ENCODE measurements at places on chromosomes 13 and 19.

DNA sequence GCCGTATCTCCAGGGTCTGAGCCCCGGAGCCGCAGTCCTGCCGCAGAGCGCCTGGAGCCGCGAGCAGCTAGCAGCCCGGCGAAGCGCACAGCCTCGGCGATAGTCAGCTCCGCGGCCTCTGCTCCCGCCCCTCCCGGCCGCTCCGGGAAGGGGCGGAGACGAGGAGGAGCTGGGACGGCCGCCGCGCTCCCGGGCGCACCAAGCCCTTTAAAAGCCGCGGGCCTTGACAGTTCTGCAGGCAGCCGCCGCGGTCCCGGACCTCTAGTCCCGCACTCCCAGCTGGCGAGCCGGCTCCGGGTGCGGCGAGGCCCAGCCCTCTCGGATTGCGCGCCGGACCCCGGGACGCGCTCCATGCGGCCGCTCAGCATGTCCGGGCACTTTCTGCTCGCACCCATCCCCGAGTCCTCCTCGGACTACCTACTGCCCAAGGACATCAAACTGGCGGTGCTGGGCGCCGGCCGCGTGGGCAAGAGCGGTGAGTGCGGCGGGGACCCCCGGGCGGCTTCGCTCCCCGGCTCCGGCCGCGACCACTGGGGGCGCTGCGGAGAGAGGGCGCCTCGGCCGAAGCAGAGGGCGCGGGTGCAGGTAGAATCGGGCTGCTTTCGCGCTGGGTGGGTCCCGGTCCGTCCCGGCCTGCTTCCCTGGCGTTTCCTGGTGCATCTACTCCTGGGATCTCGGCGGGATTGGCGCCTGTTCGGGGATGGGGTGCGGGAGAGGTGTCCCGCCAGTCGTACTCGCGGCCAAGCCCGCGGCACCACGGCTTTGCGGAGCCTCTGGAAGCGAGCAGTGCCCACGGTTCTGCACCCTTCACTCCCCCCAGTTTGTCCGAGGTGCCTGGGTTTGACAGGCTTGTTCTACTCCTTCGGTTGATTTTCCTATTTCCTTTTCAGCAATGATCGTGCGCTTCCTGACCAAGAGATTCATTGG, at the start of gene RASL11A:
RASL11A (plus strand) TSS at position 237 of the 927 bp plus-strand sequence; CDS start at position 352, 115 bp downstream.
- DNase-seq: no peak

DNA sequence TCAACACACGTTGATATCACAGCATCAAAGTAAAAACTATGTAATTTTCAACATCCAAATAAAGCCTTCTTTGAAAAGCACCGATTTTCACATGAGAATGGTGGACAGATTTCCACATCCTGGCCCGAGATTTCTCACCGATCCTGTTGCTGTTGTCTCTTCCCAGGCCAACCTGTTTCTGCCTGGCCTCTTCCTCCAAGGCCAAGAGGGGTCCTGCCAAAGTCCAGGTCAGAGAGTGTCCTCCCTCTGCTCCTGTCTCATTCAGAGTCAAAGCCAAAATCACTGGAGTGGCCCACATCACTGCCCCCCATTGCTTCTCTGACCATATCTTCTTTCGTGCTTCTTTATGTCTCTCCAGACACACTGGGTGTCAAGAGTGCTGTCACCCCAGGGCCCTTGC, 49.5 kb downstream of the CHST8 start:
- DNase-seq: no peak

DNA sequence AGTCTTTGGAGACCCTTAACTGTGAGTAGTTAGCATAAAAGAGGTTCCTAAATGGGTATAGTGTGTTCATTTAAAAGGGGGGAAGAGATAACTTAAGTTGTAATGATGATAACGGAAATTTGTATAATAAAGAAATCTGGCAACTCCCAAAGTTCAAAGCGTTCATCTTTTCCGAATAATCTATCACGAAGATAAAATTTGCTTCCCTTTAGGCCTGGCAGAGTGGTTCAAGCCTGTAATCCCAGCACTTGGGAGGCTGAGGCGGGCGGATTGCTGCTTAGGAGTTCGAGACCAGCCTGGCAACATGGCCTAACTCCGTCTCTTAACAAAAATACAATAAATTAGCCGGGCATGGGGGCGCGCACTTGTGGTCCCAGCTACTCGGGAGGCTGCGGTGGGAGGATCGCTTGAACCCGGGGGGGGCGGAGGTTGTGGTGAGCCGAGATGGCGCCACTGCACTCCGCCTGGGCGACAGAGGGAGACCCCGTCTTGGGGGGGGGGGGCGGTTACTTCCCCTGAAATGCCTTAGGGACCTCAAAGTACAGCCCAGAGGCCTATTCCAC, 934 bp downstream of the N4BP2L2 start:
- no peak for DNase-seq

DNA sequence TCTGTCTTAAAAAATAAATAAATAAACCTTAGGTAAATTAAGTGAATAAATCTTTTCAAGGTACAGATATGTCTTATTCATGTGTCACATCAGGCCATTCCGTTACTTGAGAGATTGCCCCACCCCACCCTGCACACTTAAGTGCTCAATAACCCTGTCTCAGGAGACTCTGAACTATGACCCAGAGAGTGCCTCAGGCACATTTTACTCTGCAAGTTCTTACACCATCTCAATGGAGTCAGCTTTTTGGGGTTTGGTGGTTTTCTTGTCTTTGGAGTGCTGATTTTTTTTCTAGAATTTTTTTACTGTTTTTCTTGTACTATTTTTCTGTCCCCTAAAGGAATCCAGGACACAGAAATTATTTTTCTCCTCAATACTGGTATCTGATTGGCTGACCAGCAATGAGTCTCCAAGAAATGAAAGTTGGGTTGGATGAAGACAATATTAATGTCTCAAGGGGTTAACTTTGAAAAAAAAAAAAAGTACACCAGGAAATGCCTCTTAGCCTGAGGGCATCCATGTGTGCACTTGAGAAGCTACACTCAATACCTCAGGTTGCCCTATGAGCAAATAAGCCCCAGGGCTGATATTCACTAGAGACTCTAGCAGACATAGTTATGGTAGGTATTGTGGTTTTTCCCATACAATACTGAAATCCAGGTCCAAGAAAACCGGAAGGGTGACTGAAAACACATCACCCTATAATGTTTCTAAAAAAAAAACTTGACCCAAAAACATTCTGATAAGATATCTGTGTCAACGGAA, 114.6 kb upstream of the ZNF91 start:
- DNase-seq: no peak

DNA sequence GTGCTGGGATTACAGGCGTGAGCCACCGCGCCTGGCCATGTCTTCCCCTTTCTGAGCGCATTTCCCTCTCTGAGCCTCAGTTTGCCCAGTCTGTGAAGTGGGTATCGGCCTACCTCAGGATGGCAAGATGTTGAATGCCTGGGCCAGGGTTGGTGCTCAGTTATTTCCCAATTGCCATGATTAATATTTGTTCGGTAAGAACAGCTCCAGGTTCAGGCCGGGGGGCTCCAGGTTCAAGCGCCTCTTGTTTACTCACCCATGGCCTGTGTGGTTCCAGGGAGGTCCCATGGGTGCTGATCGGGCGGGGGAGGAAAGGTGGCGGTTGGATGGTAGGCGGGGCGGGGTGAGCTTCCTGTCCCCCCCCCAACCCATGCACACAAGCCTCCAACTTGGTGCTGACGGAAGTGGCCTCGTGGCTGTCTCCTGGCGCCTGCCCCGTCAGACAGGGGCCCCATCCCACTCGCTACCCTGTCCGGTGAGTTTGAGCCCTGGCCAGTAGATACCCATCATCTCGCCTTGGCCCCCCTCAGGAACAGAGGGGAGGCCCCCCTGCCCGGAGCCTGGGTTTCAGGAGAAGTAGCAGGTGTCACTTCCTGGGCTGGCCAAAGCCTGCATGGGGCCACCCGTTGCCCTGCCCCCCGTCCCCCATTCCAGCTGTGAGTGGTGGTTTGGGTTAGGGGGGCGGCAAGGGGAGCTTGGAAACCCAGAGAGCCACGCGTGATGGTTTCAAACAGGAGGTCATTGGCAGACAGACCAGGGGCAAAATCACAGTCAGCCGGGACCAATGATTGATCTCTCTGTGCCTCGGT, at the start of gene FCHO1:
FCHO1 (plus strand) TSS at position 375 of the 809 bp plus-strand sequence. CDS start 3,688 bp downstream, outside the sequence.
- no peak for DNase-seq

DNA sequence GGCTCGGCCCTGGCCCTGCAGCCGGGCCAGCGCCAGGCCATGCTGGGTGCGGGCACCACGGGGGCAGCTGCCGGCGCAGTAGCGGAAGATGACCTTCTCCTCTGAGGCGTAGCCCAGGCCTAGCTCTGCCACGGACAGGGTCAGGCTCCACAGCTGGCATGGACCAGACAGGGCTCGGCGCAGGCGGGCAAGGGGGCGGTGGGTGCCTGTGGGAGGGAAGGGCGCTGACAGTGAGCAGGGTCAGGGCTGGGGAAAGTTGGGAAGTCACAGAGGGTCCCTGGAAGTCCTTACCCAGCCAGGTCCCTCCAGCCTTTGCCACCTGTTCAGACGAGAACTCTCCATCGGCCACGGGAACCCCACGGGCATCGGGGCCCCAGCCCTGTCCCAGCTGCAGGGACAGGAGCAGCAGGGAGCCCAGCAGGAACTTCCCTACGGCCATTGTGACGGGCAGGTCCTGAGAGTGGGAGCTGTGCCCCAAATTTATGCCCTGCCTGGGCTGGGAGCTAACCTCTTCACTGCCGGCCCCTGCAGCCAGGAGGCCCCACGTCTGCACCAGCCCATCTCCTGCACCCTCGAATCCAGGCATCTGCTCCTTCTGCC, at the start of gene PSPN:
PSPN (minus strand) TSS at position 523 of the 600 bp plus-strand sequence; CDS start at position 439, 84 bp downstream.
- DNase-seq: no peak

Data from BJ (cell line).